Fibroblast of skin of back (primary cell): ENCODE measurements at places on chromosomes 7 and 10.

DNA sequence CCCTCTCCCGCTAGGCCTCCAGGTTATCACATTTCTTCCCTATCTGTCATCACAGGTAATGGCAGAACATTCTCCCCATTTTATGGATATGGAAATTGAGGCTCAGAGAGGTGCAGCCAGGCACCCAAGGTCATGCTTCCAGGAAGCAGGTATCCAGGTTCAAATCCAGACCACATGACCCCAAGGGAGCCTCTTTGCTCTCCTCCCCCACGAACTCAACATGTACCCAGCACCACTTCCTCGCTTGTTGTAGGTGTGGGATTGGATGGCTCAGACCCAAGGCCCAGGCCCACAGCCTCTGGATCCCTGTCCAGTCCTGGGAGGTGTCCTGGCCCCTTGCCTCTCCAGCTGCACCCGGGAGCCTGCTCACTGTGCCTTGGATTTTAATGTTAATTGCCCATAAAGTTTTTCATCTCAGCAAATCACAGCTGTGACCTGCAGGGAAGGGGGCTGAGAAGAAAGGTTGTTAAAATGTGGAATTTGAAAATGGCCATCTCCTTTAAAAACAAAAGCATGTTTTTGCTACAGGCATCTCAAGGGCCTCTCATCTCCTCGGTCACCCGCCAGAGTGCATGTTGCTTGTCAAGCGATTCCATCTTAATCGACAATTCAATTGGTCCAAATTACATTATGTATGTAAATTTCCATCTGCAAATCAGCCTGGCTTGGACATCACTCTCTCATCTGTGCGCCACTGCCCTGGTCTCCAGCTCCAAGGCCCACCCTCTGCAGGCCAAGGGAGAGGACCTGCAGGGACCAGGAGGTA is 205.4 kb upstream of the ZMIZ1 start:
- DNase-seq: no peak

DNA sequence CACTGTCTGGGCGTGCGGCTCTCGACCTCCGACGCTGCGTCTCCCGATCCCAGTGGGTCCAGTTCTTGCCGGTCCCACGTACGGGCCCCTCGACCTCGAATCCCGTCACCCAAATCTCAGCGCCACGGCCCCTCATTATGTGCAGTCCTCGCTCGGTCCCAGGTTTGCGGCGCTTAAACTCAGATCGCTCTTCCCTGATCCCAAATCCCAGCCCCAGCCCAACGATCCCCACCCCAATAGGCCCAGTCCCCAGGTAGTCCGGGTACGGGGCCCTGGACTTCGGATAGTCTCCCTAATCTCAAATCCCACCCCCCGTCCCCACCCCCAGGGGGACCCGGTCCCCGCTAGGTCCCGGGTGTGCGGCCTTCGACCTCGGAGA is 666 bp downstream of the HNRNPF start:
- no peak for DNase-seq

- no peak for DNase-seq
Measured at GRCh38 chr7:145478541-145478940, 638.1 kb upstream of the CNTNAP2 start.

GRCh38 chr10:123501148-123501547 is 165.0 kb upstream of the GPR26 start:
- DNase-seq: no peak

DNA sequence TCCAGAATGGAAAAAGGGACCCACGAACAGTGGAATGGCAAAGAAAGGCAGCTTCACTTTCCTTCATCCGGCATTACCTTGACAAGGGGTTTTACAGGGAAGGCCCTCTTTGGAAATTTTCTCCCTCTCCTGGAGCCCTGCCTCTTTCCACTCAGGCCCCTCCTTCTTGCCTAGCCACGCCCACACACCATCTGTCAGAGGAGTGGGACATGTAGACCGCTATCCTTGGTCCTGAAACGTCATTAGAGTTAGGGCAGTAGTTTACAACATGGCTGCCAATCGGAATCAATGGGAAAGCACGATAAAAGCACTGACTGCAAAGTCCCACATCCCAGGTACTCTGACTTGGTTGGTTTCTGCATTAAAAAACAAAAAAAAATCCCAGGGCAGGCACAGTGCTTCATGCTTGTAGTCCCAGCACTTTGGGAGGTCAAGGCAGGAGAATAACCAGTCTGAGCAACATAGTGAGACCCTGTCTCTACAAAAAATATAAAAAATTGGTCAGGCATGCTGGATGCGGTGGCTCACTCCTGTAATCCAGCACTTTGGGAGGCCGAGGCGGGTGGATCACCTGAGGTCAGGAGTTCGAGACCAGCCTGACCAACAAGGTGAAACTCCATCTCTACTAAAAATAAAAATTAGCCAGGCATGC is 96.4 kb downstream of the MARCHF5 start:
- DNase-seq: peak; percentile 63

DNA sequence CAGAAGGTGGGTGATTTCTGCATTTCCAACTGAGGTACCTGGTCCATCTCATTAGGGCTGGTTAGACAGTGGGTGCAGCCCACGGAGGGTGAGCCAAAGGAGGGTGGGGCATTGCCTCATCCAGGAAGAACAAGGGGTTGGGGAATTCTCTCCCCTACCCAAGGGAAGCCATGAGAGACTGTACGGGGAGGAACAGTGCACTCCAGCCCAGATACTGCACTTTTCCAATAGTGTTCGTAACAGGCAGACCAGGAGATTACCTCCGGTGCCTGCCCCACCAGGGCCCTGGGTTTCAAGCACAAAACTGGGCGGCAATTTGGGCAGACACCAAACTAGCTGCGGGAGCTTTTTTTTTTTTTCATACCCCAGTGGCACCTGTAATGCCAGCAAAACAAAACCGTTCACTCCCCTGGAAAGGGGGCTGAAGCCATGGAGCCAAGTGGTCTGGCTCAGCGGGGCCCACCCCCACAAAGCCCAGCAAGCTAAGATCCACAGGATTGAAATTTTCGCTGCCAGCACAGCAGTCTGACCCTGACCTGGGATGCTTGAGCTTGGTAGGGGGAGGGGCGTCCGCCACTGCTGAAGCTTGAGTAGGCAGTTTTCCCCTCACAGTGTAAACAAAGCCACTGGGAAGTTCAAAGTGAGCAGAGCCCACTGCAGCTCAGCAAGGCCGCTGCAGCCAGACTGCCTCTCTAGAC is 31.2 kb downstream of the ARMC10 start:
- no peak for DNase-seq

- DNase-seq: peak; percentile 46
Measured at GRCh38 chr10:15715619-15716227, 4.0 kb downstream of the ITGA8 start.

GRCh38 chr10:88913127-88913526 is 33.1 kb downstream of the STAMBPL1 start:
- no peak for DNase-seq

- no peak for DNase-seq
Measured at GRCh38 chr10:74384615-74385183, 233.7 kb downstream of the ADK start.

DNA sequence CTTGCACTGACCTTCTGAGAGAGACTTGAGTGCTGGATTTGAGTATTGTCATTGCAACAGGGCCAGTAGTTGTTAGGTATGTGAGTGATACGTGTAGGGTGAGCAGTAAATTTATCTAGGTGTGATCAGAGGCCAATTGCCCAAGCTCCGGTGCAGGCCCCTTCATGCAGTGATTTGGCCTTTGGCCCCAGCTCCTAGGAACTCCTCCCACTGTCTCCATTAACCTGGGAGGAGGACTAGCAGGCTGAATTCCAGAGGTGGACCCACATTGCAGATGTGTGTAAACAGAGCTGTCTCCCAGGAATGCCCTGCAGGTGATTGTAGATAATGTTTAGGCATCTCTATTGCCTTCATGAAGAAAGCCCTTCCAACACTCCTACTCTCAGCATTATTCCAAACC is 19.5 kb downstream of the TCF7L2 start:
- DNase-seq: no peak

GRCh38 chr10:29471544-29471859 is 163.3 kb downstream of the SVIL start:
- peak; percentile 85 for DNase-seq

DNA sequence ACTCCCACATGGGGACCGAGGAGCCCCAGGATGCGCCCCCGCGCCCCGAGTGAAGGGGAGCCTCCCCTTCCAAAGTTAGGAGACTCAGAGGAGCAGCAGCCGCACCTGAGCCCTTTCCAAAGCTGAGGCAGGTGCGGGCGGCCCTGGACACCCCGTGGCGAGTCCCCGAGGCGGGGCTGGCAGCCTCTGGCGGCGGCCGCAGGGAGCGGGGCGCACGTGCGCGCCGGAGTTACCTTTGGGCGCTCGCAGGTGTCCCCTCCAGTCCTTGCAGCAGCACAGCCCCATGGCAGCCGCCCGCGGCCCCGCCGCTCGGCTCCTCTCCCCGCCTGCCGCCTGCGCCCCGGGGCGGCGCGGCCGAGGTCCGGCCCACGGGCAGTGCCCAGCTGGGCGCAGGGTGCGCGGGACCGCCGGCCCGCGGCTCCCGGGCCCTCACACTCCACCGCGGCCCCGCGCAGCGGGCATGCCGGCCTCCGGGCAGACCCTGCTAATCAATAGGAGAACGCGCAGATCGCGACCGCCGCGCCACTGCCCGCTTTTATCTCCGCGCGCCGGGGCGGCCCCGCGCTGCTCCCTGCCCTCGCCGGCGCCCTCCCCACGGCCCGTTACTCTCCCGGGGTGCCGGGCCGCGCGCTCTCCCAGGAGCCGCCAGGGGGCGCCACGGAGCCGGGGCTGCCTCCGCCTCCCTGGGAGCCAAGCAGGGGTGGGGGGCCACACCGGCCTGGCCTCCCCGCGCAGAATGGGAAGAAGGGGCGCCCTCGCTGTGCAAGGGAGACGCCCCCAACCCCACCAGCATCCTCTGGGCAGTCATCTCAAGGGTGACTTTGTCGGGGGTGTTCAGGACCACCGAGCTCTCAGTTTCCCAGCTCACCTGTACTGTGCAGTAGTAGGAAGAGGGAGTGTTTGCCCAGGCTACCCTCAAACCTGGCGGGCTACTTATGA is 80.8 kb downstream of the ARHGAP22 start:
- DNase-seq: peak; percentile 29

DNA sequence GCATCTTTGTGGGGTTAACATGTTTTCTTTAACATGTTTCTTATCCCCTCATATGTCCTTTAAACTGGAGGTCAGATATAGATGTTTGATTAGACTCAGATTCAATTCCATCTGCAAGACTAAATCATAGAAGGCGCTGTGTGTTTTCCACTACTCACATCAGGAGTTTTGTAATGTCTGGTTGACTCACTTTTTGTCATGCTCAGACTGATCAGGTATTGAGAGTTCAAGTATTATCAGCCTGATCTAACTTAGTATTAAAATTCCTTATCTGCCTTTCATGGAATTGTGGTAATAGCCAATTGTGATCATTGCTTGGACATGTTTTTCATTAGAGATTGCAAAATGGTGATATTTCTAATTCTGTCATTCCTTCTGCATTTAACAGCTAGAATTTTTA is 30.2 kb downstream of the ENTPD7 start:
- DNase-seq: no peak

DNA sequence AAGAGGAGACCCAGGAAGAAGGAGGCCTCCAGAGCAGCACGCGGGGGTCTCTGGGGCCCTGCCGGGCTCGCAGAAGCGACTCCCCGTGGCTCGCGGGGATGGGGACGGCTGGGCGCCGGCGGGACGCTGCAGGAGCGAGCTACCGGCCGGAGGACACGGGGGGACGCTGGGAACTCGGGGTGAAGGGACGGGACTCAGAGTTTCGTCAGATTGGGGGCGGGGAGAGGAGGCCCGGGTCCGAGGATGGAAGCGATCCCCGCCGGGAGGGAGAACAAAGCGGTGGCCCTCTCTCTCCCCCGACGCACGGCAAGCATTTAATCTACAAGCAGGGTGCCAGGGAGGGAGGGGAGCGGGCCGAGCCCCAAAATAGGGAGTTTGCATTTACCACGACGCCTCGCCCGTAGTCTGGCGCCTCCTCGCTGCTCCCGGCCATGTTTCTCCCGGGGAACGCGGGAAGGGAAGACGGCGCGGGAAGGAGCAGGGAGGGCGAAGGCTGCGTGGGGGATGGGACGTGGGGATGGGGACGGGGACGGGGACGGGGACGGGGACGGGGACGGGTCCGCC is at the start of gene PRTFDC1:
Gene PRTFDC1 (minus strand): TSS at position 464 of the 564 bp plus-strand sequence. CDS start 31 bp downstream, at position 433.
- DNase-seq: peak; percentile 49

DNA sequence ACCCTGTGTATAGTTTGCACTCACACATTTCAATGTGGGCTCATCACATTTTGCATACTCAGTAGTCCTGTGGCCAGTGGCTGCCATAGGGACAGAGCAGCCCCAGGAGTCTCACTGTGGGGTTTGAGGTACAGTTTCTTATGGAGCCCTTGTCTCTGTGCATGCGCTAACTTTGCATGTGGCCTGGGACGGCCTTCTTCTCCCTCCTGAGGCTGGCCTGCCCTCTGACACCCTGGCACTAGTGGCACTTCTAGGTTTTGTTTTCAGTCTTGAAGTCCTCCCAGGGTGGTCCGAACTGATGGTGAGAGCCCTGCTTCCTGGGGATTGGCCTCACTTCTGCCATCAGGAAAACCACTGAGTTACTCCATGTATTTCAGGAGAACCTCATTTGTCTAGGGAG is 21.2 kb downstream of the NACAD start:
- DNase-seq: no peak
